ENCODE measurements at places on chromosomes 12 and 14.

DNA sequence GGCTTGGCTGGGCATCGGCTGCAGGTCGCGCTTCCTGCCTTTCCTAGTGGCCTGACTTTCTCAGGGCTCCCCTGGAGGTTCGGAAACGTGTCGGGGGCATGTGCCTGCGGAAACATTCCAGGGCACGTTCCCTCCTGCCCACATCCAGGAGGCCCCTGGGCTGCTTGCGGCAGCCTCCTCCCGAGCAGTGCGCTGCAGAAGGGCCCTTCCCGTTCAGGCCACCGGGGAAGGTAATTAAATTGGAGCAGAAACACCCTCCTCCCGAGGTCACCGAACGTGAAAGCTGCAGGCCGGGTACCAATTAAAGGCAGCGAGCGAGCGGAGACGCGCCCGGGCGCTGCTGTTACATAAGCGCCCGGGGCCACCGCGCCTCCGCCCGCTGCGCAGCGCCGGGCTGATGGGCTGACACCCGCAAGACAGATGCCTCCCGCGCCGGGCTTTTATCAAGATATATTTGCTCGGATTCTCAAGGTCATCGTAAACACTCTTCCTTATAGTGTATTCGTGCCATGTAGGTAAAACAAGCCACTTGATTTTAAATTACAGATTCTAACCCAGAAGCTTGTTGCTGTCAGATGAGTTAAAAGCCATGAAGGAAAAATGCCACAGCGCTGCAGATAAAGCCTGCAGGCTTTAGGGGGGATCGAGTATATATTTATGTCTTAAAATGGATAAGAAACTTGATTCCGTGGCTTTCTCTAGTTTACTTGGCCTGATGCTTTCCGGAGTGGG is 31.4 kb downstream of the SSPN start:
- peak; percentile 3 for DNase-seq

DNA sequence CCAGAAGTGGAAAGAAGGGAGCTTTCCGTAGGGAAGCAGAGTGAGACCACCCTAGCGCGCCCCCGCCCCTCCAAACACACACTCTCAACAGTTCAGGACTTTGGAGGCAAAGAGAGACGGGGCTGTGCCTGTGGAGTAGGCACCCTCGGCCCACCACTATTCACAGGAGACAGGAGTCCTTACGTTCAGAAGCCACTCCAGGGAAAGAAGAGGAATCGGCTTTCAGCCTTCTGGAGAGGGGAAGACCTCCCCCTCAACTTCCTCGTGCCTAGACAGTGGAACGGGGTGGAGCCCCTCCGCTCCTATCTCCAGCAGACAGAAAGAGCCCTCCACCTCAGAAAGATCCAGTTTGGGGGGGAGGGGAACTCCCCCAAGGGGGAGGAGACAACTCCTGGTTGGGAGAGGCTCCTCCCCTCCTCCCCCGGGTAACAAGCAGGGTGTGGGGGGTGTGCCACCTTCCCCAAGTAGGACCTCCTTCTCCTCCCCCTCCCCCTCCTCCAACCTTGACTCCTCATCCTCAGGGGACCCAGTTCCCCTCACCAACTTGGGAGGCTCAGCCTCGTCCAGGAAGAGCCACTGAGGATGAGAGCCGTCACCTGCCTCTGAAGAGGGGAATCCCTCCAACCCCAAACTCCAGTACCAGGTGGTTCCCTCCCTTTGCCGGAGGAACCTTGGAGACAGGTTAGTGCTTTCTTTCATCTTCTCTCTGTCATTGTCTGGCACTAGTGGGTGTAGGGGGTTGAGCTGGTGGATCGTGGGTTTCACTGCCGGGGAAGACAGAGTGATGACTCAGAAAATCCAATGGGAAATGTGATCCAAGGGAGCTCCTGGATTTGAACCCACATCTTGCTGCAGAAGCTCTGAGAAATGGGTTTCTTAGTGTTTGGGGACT is 883 bp downstream of the FOXJ2 start:
- peak; percentile 50 for DNase-seq

DNA sequence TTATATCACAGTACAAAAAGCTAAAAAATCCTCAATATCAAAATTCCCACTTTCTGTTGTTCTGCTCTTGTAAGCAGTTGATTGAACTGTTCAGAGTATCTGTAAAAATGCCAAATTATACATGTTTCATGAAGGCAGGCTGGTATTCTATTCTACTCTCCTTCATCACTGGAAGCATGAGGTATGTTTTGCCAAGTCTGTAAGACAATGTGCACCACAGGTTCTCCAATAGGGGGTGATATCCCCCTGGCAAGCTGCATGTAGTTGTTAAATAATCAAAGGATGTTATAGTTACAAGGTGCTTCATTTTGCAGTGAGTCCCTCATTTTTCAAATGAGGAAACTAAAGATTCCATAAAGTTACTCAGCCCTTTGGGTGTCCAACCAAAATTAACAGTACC is 15.1 kb upstream of the NEK9 start:
- DNase-seq = no peak

GRCh38 chr14:103456167-103456835 is 66.3 kb downstream of the CKB start:
- DNase-seq = no peak

DNA sequence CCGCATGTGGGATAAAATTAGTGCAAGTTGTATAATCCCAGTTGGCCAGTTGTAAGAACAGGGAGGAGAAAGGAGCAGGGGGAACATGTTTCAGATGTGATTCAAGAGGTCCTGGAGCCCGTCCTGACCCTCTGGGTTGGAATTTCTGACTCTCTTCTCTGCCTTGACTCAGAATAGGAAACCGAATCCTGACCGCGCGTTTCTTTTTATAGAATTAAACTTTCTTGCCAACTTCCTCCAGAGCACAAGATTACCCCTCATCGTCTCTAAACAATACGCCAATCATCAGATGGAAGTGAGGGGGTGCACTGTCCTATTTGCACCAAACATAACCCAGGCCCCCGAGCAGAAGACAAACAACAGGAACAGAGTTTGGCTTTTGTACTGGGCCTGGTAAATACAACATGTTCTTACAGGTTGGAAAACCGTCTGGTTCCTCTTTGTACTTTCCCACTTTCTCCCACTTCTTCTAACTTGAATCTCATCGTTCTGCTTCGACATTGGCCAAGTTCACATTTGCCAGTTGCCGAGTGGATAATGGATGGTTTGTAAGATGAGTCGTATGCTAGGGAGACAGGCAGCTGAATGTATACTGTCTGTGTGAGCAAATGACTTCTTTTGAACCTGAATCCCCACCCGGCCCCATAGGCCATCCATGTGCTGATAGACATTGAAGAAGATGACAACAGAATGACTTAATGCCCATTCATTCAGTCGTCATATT is 42.6 kb upstream of the MED13L start:
- DNase-seq = peak; percentile 56

- no peak for DNase-seq
Measured at GRCh38 chr12:105562199-105562971, 231.9 kb downstream of the C12orf75 start.

Data from activated naive CD8-positive, alpha-beta T cell treated with anti-CD3 and anti-CD28 coated beads for 36 hours (primary cell).